NCI-H1417 treated with DMSO at 0.1 percent for 48 hours (cell line): ENCODE measurements at places on chromosomes 7 and 10.

- no peak for DNase-seq
Measured at GRCh38 chr7:17299483-17299991, 1.1 kb downstream of the AHR start.

DNA sequence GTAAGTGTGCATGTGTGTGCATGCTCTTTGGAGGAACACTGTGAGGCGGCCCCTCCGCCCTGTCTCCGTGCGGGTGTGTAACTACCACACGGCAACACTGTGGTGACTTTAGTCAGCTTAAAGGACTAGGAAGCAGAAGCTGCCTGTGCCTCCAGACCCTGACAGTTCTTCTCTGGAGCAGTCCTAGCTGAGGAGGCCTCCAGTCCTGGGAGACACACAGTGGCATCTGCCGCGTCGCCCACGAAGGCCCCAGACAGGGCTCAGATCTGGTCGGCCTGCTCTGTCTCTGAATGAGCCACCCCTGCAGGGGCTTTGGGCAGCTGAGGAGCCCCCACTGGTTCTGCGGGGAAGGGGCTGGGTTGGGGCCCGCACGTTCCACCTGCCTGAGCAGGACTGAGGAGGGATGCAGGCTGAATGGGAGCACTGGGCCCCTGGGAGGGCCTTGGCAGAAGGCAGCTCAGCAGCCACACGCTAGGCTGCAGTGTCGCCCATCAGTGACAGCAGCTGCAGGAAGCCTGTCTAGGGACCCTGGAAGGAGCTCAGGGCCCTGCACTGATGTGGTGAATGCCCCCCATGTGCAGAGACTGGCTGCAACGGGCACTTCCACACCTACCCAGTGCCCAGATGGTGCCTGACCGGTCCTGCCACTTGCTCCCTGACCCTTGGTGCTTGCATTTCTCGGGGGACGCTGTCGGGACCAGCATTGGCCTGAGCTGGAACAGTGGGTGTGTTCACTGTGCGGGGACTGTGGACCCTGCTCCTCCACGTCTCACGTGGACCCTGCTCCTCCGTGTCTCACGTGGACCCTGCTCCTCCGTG is 27.3 kb upstream of the KNDC1 start:
- DNase-seq = no peak

DNA sequence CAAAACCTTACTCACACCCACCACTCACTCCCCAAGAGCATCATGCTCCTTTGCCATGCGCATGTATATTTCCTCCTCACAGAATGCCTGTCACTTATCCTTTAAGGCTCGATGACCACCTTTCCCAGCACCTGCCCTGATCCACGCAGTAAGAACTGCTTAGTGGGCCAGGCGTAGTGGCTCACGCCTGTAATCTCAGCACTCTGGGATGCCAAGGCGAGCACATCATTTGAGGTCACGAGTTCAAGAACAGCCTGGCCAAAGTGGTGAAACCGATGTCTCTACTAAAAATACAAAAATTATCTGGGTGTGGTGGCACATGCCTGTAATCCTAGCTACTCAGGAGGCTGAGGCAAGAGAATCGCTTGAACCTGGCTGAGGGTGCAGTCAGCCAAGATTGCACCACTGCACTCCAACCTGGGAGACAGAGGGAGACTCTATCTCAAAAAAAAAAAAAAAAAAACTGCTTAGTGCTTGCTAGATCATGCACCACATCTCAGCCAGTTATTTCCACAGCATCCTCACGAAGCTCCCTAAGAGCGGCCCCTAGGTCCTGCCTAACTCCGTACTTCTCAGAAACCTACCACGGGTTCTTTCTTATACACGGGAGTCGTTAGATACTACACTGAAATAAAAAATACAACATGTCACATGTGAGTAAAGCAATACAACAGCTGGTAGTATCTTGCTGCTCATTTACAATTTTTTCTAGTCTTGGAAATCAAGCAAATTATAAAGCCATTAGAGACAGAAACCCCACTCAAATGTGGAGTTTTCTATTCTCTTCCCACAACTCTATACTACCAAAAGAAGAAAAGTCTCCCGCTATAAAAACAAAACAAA is 37.2 kb downstream of the CYTH3 start:
- no peak for DNase-seq

- DNase-seq = no peak
Measured at GRCh38 chr7:17845197-17845547, 95.1 kb downstream of the SNX13 start.

GRCh38 chr7:105228555-105228954 is 160.2 kb downstream of the SRPK2 start:
- DNase-seq = no peak

DNA sequence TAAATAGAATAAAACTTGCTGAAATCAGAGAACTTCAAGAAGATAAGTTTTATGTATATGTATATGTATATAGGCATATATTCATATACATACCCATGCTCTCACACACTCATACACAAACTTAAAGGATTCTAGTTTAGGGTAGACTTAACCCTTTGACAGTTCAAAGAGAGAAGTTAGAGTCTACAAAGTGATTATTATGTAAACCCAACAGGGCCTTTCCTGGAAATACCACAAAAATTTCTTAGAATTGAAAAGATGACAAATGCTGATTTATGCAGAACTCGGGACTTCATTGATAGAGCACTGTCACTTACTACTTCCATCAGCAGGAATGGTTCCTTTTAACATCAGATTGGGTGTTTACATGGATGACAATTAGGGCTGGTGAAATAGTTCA is 763.5 kb downstream of the AUTS2 start:
- no peak for DNase-seq

- no peak for DNase-seq
Measured at GRCh38 chr7:108007762-108008161, 4.8 kb upstream of the LAMB1 start.

GRCh38 chr7:20030417-20030816 is 186.8 kb downstream of the MACC1 start:
- no peak for DNase-seq

DNA sequence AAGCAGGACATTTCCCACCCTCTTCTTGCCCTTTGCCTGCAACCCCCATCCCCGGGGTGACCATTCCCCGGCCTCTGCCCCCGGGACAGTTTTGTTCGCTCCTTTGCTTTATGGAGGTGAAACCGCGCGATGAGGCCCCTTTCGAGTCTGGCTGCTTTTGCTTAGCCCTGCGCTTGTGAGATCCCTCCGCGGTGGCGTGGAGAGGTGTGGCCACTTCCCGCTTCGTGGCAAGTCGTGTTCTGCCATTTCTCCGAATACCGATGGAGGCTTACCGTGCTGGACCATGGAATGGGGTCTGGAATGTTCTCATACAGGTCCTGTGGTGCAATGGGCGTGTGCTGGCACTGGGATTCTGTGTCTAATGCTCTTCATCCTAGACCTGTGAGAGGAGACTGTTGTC is 106.7 kb downstream of the LHPP start:
- DNase-seq = no peak

- DNase-seq = no peak
Measured at GRCh38 chr10:78066012-78066411, 32.3 kb downstream of the RPS24 start.

DNA sequence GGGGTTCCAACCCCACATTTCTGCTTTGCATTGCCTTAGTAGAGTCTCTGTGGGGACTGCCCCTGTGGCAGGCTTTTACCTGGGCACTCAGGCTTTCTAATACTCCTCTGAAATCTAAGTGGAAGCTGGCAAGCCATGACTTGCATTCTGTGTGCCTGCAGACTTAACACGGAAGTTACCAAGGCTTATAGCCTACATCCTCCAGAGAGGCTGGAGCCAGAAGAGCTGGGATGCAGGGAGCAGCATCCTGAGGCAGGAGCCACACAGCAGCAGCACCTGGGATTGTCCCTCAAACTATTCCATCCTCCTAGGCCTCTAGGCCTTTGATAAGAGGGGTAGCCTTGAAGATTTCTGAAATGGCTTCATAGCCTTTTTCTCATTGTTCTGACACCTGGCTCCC is 22.1 kb upstream of the ABCC2 start:
- DNase-seq = no peak

- DNase-seq = no peak
Measured at GRCh38 chr7:45645141-45645969, 71.2 kb downstream of the ADCY1 start.

GRCh38 chr7:6155596-6155995 is 116.8 kb downstream of the CYTH3 start:
- no peak for DNase-seq

DNA sequence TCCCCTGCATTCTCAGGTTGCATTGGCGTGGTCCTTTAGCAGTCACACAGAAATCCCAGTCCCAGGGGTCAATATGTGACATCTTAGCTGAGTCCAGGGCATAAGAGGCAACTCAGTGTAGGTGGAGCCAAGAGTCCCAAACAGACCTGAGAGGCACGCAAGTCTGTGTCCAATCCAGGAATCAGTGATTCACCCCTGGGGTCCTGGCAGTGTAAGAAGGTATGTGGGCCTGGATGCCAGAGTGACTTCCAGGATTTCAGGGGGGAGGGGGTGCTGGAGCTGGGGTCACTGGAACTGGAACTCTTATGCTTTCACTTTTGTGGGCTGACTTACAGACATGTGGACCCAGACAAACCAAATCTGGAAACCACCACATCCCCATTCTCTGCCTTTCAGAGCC is 26.8 kb downstream of the FRMPD2 start:
- no peak for DNase-seq

GRCh38 chr10:24209432-24209771 is 464 bp downstream of the KIAA1217 start:
- DNase-seq = no peak

DNA sequence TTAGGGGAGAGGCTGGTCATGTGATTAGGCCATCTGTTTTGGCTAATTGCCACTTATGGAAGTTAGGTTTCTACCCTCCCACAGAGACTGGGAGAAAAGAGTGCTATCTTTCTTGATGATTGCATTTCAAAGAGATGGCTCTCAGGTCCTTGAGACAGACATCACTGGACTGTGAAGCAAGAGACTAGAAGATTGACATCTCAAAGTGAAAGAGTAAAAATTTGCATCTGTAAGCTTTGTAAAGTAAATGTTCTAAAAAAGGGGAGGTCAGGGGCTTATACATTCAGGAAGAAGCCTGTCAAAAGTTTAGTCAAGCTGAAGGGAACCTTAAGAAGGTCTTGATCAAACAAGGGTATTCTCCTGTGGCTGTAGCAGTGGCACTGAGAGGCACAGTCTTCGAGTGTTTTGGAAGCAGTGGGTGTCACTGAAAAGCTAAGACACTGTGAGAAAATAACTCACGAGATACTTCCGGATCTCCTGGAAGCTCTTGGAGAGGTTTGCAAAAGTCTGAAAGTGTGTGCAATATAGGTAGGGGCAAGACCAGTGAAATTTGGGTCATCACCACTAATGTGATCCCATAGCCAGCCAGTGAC is 342.1 kb downstream of the PHF14 start:
- DNase-seq = no peak

GRCh38 chr10:61244261-61244775 is 208.9 kb downstream of the TMEM26 start:
- no peak for DNase-seq

GRCh38 chr7:92325858-92326257 is 80.1 kb downstream of the ANKIB1 start:
- no peak for DNase-seq

DNA sequence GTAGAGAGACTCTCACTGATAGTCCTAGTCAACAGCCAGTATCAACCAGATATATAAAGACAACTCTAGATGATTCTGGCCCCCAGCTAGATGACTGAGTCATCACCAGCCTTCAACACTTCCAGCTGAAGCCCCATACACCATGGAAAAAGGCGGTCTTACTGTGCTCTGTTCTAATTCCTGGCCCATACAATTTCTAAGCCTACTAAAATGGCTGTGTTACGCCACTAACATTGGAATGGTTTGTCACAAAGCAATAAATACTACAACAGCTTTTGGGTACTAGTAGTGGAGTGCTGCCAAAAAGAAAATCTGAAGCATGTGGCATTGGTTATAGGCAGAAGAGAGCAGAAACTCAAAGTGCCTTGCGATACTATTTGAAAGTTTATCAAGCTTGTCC is 13.0 kb upstream of the TES start:
- no peak for DNase-seq

- no peak for DNase-seq
Measured at GRCh38 chr10:82463614-82464013, 588.6 kb downstream of the NRG3 start.

DNA sequence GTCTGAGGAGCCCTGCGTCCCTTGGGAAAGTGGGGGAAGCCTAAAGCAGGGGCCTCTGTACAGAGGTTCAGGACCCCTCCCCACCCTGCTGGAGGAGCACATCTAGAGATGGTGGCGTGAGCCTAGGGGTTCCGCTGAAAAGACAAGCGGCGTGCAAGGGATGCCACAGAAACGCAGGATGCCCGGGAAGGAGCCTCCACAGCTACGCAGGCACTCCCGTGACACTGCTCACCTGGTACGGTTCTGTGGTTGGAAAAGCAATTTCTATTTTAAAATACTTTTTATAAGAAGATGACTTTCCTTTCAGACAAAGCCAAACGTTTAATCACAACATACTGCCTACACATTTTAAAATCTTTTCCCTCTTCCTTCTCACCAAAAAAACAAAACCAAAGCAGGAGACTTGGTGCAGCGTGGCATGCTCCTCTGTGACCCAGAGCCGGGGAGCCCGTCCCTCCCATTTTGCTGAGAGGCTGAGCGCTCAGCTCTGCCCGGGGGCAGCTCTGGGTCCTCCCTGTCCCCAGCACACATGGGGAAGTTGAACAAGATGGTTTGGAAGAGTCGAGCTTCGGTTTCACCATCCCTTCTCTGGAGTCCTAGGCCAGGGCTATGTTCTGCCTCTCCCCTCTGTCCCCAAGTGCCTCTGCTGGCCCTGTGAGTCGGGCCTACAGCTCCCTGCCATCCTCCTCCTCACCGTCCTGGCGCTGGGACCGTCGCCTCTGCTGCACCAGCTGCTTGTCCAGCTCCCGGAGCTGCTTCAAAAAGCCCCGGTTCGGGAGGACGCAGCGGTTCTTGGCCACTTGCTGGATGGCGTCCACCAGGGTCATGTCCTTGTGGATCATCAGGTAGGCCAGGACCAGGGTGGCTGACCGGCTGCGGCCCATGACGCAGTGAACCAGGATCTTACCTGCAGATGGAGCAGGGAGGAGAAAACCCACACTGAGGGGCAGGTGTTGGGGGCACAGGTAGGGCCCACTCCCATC is 74.0 kb upstream of the SAMD8 start:
- DNase-seq = no peak

GRCh38 chr7:38102507-38102906 is 75.5 kb upstream of the STARD3NL start:
- no peak for DNase-seq

DNA sequence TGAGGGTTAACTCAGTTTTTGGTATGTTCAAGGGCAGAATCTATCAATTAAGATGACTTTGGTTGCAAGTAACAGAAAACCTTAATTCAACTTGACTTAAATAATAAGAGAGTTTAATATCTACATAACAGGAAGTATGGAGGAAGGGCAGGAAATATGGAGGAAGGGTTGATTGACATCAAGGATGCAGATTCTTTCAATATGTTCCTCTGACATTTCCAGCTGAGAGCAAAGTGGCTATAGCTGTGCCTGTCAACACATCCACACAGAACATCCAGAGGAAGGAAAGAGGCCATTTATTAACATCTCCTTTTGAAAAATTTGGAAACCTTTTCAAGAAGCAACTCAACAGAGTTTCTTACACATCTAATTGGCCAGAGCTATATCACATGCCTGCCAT is 19.4 kb upstream of the RALA start:
- no peak for DNase-seq
